Caco-2 (cell line): ENCODE measurements at places on chromosomes 12 and 14. TPM values are rescaled to one million over a fixed set of nuclear protein-coding genes. Genes with fewer than 3 reads are reported as not detected.

The LRCOL1 gene
- total RNA-seq = not detected in 2 replicates

The GNB3 gene
- 3.9 and 5.1 TPM in 2 replicates for total RNA-seq

The PLXNC1 gene
- 41.3 and 47.7 TPM in 2 replicates for total RNA-seq

The ANO4 gene
- total RNA-seq = 0.09 TPM in 1 of 2 replicates, not detected in the other

The ORAI1 gene
- total RNA-seq = 33.9 and 34.2 TPM in 2 replicates

The ABCD2 gene
- not detected in 2 replicates for total RNA-seq
